ENCODE measurements at places on chromosomes 1 and 21.

- peak overlapping the region; percentile 69 for H3K4me3 ChIP-seq
- peak overlapping the region; percentile 76 for H3K27ac ChIP-seq
- H3K27me3 ChIP-seq = peaks cover 9% of the 10 kb centered on the region
- peaks cover 8% of the 10 kb centered on the region for H3K36me3 ChIP-seq
These were observed 127.3 kb downstream of the HHIPL2 start for GRCh38 chr1:222420633-222421032.

GRCh38 chr1:216805953-216806352, 82.7 kb upstream of the ESRRG start:
- DNase-seq = no peak
- no peaks in the 10 kb centered on the region for H3K27me3 ChIP-seq
- no peaks in the 10 kb centered on the region for H3K36me3 ChIP-seq
- no peak overlapping the region for H3K4me3 ChIP-seq
- no peaks in the 10 kb centered on the region for H3K4me1 ChIP-seq
- H3K27ac ChIP-seq = no peak overlapping the region

- no peak overlapping the region for H3K27ac ChIP-seq
- peaks cover 16% of the 10 kb centered on the region for H3K4me1 ChIP-seq
- H3K36me3 ChIP-seq = peaks cover 1% of the 10 kb centered on the region
- no peak overlapping the region for H3K4me3 ChIP-seq
- H3K27me3 ChIP-seq = no peaks in the 10 kb centered on the region
These were observed 274.8 kb upstream of the RUNX1 start for GRCh38 chr21:35323947-35324346.

DNA sequence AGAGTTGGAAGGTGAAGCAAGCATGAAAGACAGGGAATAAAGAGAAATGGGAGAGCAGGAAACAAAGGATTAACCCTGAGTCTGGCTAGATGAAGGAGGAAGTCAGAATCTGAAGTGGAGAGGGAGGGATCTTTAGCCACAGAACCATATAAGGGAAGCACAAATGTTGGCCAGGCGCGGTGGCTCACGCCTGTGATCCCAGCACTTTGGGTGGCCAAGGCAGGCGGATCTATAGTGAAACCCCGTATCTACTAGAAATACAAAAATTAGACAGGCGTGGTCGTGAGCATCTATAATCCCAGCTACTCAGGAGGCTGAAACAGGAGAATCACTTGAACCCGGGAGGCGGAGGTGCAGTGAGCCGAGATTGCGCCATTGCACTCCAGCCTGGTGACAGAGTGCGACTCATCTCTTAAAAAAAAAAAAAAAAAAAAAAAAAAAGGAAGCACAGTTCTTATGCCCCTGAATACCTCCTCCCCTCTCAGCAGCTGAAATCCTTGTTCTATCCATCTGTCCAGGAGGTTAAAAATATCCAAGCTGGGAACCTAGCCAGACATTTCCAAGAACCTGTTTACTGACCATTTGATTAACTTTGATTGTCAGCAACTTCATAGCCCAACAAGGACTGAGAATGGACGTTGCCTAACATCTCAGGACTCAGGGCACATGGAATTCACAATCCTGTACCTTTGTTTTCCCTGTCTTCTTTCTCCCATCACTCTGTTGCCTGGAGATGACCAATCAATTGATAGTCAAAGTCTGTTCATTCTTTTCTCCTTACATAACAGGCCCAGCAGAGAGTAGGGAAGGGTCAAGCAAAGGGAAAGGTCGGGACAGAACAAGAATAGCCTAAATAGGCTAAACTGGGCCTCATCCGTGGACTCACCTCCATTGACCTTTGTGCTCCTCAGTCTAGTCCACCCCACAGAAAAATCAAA, 10.6 kb downstream of the TXNIP start:
- DNase-seq = no peak
- H3K4me1 ChIP-seq = peaks cover 58% of the 10 kb centered on the region
- no peaks in the 10 kb centered on the region for H3K27me3 ChIP-seq

DNA sequence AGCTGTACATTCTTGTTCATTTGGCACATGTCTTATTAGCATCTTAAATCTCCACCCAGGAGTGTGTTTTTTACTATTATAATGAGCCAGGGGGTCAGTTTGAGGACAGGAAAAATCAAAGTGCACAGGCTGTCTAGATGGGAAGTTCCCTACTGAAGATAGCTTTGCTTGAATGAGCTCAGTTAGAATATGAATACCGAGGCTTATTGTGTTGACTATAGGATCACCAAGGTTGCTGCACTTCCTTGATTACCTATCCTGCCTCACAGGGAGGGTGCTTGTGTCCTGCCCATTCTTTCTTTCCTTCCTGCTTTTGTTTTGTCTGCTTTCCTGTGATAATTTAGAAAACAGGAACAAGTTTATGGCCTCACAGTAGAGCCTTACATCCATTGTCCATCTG, 16.3 kb downstream of the PHGDH start:
- H3K27me3 ChIP-seq = no peaks in the 10 kb centered on the region
- no peak for DNase-seq
- H3K4me1 ChIP-seq = no peaks in the 10 kb centered on the region
- H3K36me3 ChIP-seq = peaks cover 57% of the 10 kb centered on the region
- no peak overlapping the region for H3K4me3 ChIP-seq
- peak overlapping the region; percentile 4 for H3K27ac ChIP-seq

GRCh38 chr1:154327466-154328317, 2.4 kb downstream of the ATP8B2 start:
- H3K27me3 ChIP-seq = peaks cover 12% of the 10 kb centered on the region
- DNase-seq = no peak
- peaks cover 47% of the 10 kb centered on the region for H3K4me1 ChIP-seq

- peaks cover 69% of the 10 kb centered on the region for H3K27me3 ChIP-seq
- H3K4me1 ChIP-seq = peaks cover 16% of the 10 kb centered on the region
- H3K4me3 ChIP-seq = peak overlapping the region; percentile 91
These were observed 988 bp upstream of the ASAP3 start for GRCh38 chr1:23485002-23485332.

DNA sequence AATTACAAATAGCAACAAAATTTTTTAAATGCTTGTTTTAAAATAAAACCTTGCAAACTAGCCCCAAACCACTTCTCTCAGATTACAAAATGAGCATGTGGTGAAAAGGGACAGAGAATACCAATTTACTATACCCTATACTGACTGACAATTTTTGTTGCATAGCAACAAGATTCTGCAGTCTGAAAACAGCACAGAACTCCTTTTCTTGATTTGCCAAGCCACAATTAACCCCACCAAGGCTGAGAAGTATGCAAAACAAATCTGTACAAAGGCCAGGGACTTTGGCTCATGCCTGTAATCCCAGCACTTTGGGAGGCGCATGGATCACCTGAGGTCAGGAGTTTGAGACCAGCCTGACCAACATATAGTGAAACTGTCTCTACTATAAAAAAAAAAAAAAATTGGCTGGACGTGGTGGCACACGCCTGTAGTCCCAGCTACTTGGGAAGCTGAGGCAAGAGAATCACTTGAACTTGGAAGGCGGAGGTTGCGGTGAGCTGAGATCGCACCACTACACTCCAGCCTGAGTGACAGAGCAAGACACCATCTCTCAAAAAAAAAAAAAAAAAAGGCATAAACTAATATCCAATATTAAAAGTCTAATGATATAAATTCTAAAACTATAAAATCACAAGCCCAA, 21.8 kb downstream of the ENAH start:
- no peak for DNase-seq
- no peak overlapping the region for H3K27ac ChIP-seq
- H3K36me3 ChIP-seq = no peaks in the 10 kb centered on the region
- H3K4me3 ChIP-seq = no peak overlapping the region

- H3K27me3 ChIP-seq = peaks cover 3% of the 10 kb centered on the region
- no peak overlapping the region for H3K4me3 ChIP-seq
These were observed 27.1 kb upstream of the POU3F1 start for GRCh38 chr1:38073534-38074301.

GRCh38 chr1:57550092-57550491, 126.2 kb upstream of the DAB1 start:
- no peak overlapping the region for H3K4me3 ChIP-seq
- peaks cover 6% of the 10 kb centered on the region for H3K4me1 ChIP-seq
- DNase-seq = no peak
- H3K36me3 ChIP-seq = no peaks in the 10 kb centered on the region
- H3K27me3 ChIP-seq = no peaks in the 10 kb centered on the region
- no peak overlapping the region for H3K27ac ChIP-seq

DNA sequence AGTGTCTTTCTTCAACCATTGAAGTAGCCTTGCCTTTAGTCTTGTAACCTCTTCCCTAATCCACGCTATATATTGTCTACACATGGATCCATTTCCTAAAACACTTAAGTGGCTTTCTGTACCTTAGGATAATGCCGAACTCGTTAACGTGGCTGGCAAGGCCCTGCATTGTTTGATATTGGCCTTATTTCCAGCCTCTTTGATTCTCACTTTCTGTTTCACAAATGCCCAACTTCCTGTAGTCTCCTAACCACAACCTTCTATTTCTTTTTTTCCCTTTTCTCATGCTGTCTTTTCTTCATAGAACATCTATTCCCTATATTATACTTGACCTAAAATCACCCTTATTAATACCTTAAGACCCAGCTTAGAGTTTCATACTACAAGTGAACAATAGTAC, 536.0 kb downstream of the LMO4 start:
- DNase-seq = no peak
- no peaks in the 10 kb centered on the region for H3K27me3 ChIP-seq
- H3K4me1 ChIP-seq = peaks cover 7% of the 10 kb centered on the region
- H3K27ac ChIP-seq = no peak overlapping the region

GRCh38 chr1:235025422-235025984, 103.1 kb downstream of the TOMM20 start:
- DNase-seq = no peak
- H3K27me3 ChIP-seq = no peaks in the 10 kb centered on the region
- peaks cover 3% of the 10 kb centered on the region for H3K36me3 ChIP-seq
- H3K4me3 ChIP-seq = no peak overlapping the region
- no peak overlapping the region for H3K27ac ChIP-seq

GRCh38 chr1:17190010-17190995, 14.6 kb upstream of the PADI1 start:
- no peak for DNase-seq
- H3K27ac ChIP-seq = no peak overlapping the region
- H3K4me1 ChIP-seq = peaks cover 2% of the 10 kb centered on the region
- no peaks in the 10 kb centered on the region for H3K27me3 ChIP-seq

GRCh38 chr1:8966606-8967005, 20.9 kb downstream of the CA6 start:
- no peaks in the 10 kb centered on the region for H3K27me3 ChIP-seq
- peak overlapping the region; percentile 19 for H3K27ac ChIP-seq
- peaks cover 56% of the 10 kb centered on the region for H3K4me1 ChIP-seq
- peaks cover 55% of the 10 kb centered on the region for H3K36me3 ChIP-seq
- no peak for DNase-seq

DNA sequence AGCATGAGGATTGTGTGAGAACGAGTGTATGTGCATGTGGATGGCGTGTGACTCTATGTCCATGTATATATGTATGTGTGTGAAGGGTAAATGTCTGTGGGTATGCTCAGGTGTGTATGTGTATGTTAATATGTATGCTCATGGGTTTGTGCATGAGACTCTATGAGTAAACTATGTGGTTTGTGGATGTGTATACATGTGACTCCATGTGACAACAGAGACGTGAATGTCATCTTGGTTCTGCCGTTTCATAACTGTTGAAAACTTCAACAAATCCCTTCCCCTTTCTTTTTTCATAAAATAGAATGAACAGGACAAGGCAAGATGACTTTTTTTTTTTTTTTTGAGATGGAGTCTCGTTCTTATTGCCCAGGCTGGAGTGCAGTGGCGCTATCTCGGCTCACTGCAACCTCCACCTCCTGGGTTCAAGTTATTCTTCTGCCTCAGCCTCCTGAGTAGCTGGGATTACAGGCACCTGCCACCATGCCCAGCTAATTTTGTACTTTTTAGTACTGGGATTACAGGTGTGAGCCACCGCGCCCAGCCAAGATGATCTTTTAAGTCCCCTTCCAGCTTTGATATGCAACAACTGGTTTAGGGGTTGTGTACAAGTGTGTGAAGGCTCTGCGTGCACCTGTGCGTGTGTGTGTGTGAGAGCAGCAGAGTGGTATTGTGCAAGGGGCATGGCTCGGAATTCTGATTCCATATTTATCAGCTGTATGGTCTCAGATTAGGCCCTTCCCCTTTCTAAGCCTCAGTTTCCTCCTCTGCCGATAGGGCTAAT, 106.3 kb downstream of the EBNA1BP2 start:
- H3K4me3 ChIP-seq = no peak overlapping the region
- peaks cover 2% of the 10 kb centered on the region for H3K4me1 ChIP-seq
- peaks cover 11% of the 10 kb centered on the region for H3K27me3 ChIP-seq
- no peak overlapping the region for H3K27ac ChIP-seq

DNA sequence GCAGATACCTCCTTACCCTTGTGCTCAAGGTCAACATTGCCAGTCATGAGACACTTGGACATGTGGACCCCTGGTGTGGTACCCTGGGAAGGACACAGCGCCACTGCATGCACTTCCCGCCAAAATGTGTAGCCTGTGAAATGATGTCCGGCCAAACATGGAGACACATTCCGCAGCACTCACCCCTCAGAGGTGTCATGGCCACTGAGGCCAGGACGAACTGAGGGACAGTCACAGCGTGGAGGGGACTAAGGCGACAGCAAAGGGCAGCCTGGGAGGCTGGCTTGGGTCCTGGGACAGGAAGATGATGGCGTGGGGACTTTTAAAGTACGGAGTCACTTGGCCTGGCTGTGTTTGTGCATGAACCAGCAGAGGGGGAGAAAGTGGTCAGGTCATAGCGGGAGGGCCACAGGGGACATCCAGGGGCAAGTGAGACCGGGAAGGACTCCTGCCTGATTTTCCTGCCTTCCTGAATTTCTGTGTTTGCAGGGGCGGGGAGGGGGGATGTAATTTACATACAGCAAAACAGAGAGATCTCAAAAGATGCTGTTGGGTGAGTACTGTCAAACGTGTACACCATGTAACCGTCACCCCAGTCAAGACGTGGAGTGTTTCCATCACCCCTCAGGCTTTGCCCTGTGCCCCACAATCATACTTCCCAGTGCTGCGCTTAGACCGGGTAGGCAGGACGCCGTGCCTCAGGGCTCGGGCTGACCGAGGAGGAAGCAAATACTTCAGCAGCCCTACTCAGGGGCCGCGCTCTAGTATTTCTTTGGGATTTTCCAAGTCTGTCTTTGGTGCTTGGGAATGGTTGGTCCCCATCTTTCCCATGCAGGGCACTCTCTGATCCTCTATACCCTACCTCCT, 45.2 kb downstream of the WDR4 start:
- H3K27me3 ChIP-seq = peaks cover 7% of the 10 kb centered on the region
- no peak for DNase-seq
- no peak overlapping the region for H3K4me3 ChIP-seq
- H3K4me1 ChIP-seq = peaks cover 27% of the 10 kb centered on the region
- peaks cover 11% of the 10 kb centered on the region for H3K36me3 ChIP-seq

GRCh38 chr1:147719029-147719698, 41.2 kb downstream of the GJA5 start:
- no peak overlapping the region for H3K27ac ChIP-seq
- H3K27me3 ChIP-seq = peaks cover 14% of the 10 kb centered on the region

- no peaks in the 10 kb centered on the region for H3K36me3 ChIP-seq
- peaks cover 78% of the 10 kb centered on the region for H3K27me3 ChIP-seq
- H3K4me3 ChIP-seq = peak within 1 kb of the TSS; percentile 89
- DNase-seq = peak; percentile 7
These were observed at the start of gene ZBTB8A for GRCh38 chr1:32538887-32539583. Gene ZBTB8A (plus strand): TSS chr1:32539427. CDS start chr1:32592932, 53,505 bp downstream.

- H3K4me1 ChIP-seq = peaks cover 3% of the 10 kb centered on the region
- no peak for DNase-seq
- H3K4me3 ChIP-seq = no peak overlapping the region
- H3K36me3 ChIP-seq = no peaks in the 10 kb centered on the region
- no peak overlapping the region for H3K27ac ChIP-seq
These were observed 42.0 kb upstream of the COL6A2 start for GRCh38 chr21:46055863-46056281.

GRCh38 chr1:110185181-110185580, 24.9 kb upstream of the KCNC4 start:
- peaks cover 13% of the 10 kb centered on the region for H3K27me3 ChIP-seq
- no peak overlapping the region for H3K4me3 ChIP-seq
- H3K4me1 ChIP-seq = no peaks in the 10 kb centered on the region
- H3K36me3 ChIP-seq = no peaks in the 10 kb centered on the region

Measured in T-helper 2 cell treated with Interferon-gamma antibody and Interleukin-4, amounts not matched to agents 5 μg/mL and 100 μg/mL, for 36 hours (primary cell).